ENCODE measurements at places on chromosomes 13 and 19.

GRCh38 chr13:111554539-111555267 is 234.3 kb downstream of the TEX29 start:
- DNase-seq: no peak

- DNase-seq: no peak
Measured at GRCh38 chr19:39446365-39447084, 1.1 kb downstream of the SUPT5H start.

DNA sequence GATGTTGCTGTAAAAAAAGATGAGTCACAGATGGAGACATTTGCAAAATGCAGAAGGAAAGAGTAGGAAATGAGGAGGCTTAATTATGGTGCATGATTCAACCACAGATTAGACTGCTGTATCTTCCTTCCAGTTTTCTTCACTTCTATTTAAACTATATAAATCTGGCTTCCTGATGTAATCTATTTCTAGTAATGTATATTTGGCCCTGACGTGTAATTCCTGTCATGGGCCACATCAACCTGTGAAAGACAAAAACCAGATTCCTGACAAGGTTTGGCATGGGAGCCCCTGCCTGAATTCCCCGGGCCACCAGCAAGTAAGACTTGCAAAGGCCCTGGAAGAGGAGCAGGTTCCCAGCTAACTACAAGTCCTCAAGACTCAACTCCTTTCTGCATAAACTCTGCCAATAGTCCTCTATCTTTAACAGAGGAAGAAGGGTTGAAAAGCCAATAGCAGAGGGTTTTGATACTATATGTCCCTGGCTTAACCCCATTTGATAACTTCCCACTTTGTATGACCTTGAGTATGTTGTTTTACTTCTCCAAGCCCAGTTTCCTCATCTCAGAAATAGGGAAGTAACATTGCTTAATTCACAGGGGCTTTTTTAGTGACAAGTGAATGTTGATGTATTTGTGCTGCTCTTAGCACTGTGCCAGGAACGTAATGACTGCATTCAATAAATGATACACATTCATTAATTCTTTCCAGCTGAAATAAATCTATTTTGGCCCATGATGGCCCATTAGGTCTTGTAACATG is 172.7 kb downstream of the SPRY2 start:
- no peak for DNase-seq

GRCh38 chr19:6817179-6817578 is 44.7 kb downstream of the VAV1 start:
- DNase-seq: no peak

- no peak for DNase-seq
Measured at GRCh38 chr13:84481958-84482357, 599.7 kb upstream of the SLITRK1 start.

DNA sequence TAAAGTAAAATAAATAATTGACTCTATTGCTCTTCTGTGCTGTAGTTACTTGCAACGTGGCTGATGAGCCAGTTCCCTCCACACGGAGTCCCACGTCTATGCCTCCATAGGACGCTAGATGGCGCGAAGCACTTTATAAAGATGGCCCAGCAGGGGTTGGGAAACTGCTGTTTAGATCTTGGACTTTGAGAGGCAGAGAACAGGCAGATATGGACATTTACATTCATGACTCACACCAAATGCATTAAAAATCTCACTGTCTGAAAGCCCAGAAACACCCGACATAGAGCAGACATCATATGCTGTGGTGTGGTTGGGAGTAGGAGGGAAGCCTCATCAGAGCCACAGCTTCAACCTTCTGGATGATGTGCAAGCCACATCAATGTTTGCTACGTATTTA is 643.1 kb upstream of the ARGLU1 start:
- DNase-seq: no peak

- no peak for DNase-seq
Measured at GRCh38 chr13:111555903-111556302, 235.5 kb downstream of the TEX29 start.

DNA sequence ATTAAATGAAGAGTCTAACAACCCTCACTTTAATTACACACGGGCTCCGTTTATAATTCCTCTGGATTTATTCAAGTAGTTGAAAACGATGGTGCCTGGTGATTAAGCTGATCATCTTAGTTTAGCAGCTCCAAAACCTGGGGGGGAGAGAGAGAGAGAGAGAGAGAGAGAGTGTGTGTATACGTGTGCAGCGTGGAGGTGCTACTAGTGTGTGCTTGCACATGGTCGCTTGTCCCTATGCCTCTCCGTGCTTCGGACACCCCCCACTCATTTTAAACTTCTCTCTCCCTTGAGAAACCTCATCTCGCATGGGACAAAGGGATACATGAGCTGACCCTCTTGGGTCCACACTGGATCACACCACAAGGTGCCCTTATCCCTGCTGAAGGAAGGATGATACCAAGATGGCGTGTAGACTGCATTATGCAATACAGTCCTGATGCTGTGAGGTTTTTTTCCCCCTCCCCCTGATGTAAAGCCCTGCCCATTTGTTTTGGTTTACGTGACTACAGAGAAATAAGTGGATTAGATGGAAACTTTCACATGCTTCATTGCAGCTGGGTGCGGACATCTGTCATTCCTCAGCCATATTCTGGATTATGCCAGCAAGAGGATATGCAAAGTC is 320.8 kb downstream of the ZNF536 start:
- DNase-seq: no peak

- no peak for DNase-seq
Measured at GRCh38 chr13:75875450-75875849, 239.3 kb downstream of the LMO7 start.

GRCh38 chr19:16227837-16228636 is 30.3 kb downstream of the AP1M1 start:
- DNase-seq: no peak

- DNase-seq: no peak
Measured at GRCh38 chr13:111267784-111268183, 52.7 kb upstream of the TEX29 start.

DNA sequence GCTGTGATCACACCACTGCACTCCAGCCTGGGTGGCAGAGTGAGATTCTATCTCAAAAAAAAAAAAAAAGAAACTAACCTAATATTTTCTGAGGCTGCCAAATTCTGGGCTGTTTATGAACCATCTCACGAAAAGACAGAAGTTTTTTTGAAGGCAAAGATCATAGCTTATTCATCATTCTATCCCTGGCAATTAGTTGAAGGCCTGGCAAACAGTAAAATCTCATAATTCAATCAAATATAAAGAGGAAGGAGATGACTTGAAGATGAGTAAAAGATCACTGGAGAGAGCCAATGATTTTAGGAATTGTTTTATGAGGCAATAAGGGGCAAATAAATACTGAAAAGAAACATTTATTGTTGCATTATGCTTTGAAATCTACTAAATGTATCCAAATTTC is 216.5 kb downstream of the DCLK1 start:
- no peak for DNase-seq

DNA sequence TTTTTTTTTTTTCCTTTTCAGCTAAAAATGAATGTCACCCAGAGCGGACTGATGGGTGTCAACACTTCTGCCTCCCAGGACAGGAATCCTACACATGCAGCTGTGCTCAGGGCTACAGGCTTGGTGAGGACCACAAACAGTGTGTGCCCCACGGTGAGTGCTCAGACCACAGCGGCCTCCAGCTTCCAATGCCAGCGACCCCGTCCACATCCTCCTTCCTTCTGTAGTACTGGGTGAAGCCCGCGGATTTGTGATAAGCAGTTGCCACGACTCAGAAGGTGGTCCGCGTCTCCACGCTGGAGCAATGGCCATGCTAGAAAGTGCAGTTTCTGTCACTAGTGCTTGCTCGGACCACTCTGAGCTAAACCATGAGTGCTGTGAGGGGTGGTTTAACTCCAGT is 6.0 kb downstream of the PROZ start:
- no peak for DNase-seq

- DNase-seq: no peak
Measured at GRCh38 chr13:108213946-108214345, 1.4 kb downstream of the LIG4 start.

GRCh38 chr13:85508683-85509329 is 290.4 kb downstream of the SLITRK6 start:
- no peak for DNase-seq

GRCh38 chr13:48580896-48581295 is 48.0 kb upstream of the RCBTB2 start:
- no peak for DNase-seq

- no peak for DNase-seq
Measured at GRCh38 chr13:42815681-42816080, 34.3 kb downstream of the FAM216B start.

GRCh38 chr19:18063463-18063862 is 23.3 kb downstream of the IL12RB1 start:
- no peak for DNase-seq

GRCh38 chr13:98461486-98462240 is 115.2 kb downstream of the STK24 start:
- DNase-seq: no peak

GRCh38 chr19:917323-918151 is at the start of gene KISS1R:
TSS of gene KISS1R (plus strand) at chr19:917333. CDS start at chr19:917503, 170 bp downstream.
- no peak for DNase-seq

- DNase-seq: no peak
Measured at GRCh38 chr19:49217382-49217781, 59.8 kb downstream of the TRPM4 start.

GRCh38 chr13:77000475-77000874 is 8.6 kb downstream of the CLN5 start:
- no peak for DNase-seq

Measured in stimulated activated CD8-positive, alpha-beta memory T cell treated with anti-CD3 and anti-CD28 coated beads, Interleukin-7, amount 100 ng/mL, for 1 hour (primary cell).